Stromal cell of bone marrow (primary cell): ENCODE measurements at places on chromosomes 13 and 19.
A peak's percentile ranks its signal among the peaks of the same experiment; 100 is the strongest.

GRCh38 chr13:50126993-50127725, 111.9 kb downstream of the KCNRG start:
- DNase-seq, result no peak

DNA sequence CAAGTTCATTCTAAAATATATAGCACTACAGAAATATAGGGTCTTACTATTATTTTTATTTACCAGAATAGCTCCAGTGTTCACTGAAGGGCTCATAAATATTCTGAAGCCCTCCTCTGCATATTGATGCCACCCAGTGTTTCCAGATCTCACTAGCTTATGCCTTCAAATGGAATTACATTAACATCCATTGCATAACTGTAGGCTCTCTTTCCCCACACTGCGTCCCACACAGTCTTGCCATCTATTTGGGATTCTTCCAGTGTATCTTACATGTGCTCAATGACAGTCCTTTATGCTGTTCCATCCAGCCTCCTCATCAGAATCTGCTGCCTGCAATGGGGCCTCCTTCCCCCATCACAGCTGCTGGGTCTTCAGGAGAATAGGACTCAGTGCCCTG, 137.2 kb downstream of the CYSLTR2 start:
- DNase-seq, result no peak

DNA sequence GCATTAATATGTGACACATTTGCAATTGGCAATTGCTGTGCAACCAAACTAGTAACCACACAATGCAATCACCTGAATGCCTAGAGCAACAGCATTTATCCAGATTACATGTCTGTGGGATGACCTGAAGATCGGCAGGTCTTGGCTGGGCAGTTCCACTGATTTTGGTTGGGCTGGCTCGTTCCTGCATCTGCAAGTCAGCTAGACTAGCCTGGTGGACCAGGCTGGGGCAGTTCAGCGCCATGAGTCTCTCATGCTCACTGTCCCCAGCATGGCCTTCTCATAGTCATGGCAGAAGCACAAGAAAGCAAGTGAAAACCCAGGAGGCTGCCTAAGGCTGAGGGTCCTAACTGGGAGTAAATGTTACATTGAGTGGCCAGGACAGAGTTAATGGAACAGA, 229.1 kb upstream of the TSHZ3 start:
- no peak for DNase-seq

DNA sequence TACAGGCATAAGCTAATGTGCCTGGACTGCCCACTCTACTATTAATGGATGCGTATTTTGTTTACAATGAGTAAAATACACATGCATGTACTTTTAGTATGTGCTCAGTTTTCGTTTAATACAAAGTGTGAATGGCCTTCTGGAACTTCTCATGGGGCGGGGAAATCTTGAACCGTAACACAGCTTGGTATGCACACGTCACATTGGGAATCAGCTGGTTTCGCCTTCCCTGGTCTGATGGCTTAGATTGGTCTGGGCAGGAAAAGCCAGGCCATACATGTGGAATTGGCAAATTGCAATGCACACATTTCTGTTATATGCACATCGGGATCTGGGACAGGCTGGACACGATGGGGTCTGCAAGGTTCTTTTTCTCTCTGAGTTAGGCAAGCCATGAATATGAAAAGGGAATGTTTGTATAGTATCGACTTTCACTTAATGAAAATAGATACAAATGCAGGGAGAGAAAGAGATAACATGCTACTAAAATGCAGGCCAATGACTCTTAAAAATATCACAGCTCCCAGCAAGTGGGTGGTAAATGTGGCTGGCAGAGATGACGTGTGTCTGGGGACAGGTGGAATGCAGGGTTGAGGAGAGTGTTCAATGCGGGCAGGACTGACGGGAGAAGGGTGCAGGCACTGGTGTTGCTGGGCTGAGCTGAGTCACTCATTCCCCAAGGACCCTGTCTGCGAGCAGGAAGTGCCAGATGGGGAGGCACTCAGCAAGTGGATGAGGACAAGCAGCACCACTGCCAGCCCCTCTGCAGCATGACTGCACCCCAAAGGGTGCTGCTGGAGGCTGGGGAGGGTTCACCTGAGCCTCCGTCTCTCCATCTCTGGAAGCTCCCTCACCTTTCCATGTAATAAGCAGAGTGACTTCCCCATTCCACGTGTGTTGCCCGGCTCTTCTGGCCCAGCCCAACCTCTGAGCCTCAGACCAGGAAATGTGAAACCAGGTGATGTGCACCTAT, 204.0 kb upstream of the GPR12 start:
- DNase-seq, result peak; percentile 30

DNA sequence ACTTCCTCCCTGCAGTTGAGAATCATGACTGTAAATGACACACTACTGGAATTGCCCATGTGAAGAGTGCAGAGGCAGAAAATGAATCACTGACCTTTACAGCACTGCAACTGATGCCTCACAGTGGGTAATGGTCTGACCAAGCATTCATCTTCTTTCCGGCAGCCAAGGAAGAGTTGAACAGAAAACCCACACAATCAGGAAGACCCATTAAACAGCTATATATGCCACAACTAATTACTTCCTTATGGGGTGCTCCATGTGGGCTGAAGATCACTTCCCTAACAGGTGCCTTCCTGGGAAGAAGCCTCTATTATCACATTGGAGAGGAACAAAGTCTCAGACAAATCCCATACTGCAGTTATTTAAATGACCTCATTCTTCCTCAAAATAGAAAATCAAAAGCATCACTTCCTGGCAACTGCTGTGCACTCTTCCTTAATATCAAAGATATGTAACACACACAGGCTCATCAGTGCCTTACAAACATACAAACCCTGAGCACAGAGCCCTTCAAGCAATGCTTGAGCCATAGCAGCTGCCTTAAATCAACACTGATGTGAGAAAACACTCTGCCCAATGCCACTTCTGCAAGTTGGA, 45.8 kb downstream of the RUBCNL start:
- peak; percentile 85 for DNase-seq

DNA sequence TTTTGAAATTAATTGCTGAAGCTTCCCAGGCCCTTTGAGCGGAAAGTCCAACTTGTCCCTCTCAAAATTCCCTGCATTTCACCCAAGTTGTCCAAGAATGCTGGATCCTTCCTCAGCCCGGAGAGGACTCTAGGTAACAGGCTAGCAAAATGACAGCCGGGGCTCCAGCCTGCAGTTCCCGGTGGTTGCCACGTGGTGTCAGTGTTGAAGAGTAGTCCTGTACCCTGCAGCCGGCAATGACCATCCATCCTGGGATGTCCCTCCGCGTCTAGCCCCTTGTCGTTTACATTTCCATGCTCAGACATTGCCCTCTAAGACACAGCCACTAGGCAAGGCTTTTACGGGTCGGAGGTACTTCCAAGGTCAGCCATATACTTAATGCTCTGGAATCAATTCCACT, 31.4 kb upstream of the MTIF3 start:
- no peak for DNase-seq

DNA sequence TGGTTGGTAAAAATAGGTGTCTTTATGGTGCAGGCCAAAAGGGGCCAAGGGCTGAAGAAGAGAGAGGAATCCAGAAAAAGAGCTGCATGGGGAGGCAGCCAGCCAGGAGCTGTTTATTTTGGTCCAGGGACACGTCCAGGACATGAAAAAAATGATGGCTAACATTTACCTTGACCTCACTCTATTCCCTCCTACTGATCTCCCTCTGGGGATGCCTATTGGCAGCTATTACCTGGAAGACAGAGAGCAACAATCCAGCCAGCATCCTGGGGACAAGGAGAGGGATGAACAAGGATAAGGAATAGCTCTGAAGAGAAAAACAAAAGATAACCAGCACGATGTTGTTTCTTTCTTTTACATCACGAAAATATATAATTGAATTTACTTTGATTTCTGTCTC, 1599.6 kb downstream of the SLITRK5 start:
- no peak for DNase-seq
